GM13976 (cell line): ENCODE measurements at places on chromosomes 5 and 9.

DNA sequence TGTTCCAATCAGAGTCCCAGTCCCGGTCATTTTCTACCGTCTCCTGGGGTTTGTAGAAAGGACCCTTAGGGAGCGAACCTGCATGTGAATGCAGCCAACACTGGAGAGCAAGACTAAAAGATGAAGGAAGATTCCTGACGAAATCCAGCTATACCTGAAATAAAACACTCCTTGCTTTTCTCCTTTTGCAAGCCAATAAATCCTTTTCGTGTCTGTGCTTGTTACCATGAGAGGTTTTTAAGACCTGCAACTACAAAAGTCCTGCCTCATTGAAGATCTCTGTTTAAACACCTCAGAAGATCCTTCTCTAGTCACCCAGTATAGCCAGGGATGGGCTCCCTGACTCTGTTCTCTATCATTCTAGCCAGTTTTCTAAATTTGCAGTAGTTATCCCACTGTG, 10.0 kb upstream of the SLC34A1 start:
- no peak for DNase-seq

DNA sequence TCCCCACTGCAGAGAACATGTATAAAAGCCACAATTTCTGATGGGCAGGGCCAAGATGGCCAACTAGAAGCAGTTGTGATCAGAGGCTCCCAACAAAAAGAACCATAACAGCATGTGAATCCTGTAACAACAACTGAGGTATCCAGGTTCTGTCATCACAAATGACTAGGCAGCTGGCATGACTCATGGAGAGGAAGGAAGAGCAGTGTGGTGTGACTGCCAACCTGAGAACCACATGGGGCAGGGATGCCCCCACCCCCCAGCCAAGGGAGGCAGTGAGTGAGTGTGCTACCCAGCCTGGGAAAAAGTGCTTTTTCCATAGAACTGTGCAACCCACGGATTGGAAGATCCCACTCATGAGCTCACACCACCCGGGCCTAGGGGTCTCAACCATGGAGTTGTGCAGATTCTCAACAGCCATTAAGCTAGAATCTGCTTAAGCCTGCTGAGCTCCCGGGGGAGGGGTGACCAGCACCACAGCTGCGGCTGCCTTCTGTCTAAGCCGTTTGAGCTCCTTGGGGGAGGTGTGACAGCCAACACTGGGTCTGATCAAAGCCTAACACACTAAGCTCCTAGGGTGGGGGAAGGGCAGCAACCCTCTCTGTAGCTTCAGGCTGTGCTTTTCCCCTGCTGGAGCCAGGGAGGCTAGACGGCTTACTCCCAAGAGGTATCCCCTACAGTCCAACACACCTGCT, 80.1 kb upstream of the DMAC1 start:
- no peak for DNase-seq

GRCh38 chr9:117266855-117267497, 147.9 kb downstream of the ASTN2 start:
- DNase-seq, result no peak

GRCh38 chr9:116144555-116144954, 9.0 kb upstream of the PAPPA start:
- DNase-seq, result no peak

DNA sequence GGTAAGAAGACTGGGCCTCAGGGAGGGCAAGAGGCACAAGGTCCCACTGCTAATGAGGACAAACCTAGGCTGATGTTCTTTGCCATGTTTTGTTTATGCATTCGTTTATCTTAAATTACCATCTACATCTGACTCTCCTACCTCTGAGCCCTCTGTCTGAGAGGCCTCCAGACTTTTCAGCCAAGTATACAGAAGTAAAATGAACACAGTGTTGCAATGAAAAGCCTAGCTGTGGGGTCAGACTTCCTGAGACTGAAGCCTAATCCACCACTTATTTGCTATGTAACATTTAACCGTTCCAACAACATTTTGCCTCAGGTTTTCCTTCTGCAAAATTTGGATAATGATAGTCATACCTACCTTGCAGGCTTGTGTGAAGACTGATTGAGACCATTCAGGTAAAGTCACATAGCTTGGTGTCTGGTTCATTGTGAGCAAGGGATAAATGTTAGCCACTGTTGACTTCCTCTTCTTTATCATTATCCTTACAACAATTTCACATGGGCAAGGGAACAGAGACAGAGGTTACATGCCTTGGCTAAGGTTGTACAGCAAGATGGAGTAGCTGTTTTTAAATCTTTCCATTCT, 374.9 kb upstream of the CLINT1 start:
- DNase-seq, result no peak

DNA sequence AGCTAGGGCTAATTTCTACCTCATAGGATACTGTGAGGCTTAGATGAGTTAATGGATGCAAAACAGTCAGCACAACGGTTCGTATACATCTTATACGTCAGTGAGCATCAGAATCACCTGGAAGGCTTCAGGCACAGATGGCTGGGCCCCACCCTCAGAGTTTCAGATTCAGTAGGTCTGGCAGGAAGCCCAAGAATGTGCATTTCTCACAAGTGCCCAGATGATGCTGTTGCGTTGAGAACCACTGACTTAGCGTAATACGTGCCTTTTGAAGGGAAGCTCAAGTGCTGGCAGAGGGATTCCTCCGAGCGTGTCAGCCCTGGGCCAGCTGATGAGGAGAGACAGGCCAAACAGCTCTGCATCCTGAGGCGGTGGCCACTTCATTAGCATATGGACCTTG, 117.1 kb upstream of the WWC1 start:
- DNase-seq, result no peak

DNA sequence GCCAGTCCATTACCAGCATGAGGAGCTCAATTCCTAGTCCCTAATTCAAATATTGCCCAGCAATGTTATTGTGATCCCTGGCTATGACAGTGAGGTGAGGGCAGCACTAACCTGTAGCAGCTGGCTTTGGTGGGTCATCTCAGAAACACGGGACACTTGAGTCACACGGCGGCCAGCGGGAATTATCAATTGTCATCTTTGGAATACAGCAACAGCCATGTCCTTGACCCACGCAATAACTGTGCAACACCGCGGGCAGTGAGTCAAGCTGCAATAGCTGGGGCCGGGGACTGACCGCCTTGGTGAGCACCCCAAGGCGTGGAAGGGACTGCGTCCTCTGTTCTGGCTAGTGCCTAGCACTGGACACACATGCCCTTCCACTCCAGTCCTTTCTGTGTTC, 62.5 kb upstream of the ALDH1B1 start:
- no peak for DNase-seq

- DNase-seq, result no peak
These were observed 99.0 kb downstream of the GAPVD1 start for GRCh38 chr9:125360601-125361000.

- no peak for DNase-seq
These were observed 2.3 kb upstream of the PTGDS start for GRCh38 chr9:136974817-136975535.

DNA sequence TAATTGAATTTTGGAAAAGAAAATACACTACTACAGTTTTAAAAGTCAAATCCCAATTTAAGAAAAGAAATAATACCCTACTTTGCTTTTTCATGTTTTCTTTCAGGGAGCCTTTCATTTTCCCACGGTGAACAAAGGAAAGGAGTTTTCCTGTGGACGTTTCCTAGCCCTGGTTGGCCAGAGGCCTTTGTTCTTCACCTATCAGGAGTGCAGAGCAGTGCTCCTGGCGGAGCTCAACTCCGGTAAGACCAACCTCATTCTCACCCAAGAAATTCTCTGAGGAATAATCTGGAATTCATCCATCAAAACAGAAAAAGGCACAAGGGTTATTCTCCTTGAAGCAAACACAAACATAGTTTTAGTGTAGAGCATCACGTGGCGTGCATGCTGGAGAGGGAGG, 248.9 kb downstream of the ADGRV1 start:
- DNase-seq, result no peak

DNA sequence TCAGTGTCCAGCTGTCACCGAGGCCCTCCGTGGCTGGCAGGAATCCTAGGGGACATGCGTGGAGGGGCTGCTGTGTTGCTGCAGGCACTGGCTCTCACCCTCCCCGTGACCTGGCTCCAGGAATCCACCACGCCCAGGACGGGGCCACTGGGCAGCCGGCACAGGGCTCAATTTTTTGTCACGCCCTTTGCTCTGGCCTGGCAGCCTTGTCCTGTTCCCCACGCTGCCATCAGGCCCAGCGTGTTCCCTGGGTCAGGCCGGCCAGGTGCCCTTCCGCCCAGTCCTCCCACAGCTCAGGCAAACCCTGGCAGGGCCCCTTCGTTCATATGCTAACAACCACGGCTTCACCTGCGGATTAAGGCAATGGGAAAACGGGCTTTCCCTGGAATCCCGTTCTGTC, 37.3 kb downstream of the PROP1 start:
- no peak for DNase-seq

- no peak for DNase-seq
These were observed 5.1 kb upstream of the TOR4A start for GRCh38 chr9:137272241-137273094.

- DNase-seq, result no peak
These were observed 773.4 kb downstream of the BRINP1 start for GRCh38 chr9:118595719-118596305.

DNA sequence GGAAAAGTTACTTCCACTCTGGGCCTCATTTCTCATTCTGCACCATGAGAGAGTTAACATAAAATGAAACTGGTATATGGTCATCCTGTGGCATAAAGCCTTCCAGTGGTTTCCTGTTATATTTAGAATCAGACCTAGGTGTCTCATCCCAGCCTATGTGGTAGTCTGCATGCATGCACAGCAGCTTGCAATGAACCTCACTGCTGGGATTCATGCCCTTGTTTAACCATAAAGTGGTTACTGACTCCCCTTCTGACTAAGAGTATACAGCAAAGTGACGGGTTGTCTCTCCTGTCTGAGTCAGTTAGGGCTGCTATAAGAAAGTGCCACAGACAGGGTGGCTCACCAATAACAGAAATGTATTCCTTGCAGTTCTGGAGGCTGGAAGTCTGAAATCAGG, 14.7 kb upstream of the TDRD7 start:
- no peak for DNase-seq

DNA sequence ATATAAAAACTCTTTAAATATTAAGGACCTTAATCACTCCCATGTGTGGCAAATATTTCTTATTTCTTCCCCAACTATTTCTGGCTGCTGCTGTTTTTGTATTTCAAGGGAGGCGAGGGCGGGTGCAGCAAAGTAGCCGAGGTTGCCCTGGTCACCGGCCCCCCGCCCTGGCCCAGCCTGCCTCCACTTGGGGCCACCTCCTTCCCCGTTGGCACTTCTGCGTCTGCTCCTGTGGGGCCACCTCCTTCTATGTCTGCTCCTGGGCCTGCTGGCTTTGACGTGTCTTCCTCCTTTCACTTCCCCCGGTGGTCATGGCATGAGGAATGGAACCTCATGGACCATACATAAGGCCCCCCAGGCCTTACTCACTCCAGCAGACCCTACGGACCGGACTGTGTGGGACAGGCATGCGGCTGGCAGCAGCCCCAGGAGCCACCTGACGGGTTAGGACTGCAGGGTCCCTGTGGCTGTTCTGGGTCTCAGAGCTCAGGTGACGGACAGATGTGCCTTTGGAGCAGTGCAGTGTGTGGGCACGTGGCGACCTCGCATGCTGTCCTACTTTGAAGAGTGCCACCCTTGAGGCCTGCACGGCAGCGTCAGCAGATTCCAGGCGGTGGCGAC, 5.8 kb upstream of the ENTPD8 start:
- DNase-seq, result no peak

DNA sequence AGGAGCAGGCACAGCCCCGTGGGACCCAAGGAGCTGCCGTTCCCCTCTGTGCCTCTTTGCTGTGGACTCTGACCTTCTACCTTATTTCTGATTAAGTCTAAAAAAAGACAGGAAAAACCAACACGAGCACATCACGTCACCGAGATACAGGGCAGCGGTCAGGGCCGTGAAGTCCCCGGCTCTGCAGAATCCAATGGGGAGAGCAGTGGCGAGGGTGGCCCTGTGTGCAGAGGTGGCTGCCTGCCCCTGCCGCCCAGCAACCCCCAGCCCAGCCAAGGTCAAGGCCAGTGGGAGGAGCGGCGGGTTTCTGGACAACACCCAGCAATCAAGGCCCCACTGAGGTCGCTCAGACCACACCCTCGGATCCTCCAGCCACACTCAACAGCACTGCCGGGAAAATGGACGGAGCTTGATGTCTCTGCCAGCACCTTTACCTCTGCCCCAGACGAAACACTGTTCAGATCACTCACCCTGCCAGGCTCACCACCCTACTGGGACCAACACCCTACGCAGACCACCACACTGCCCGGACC, 32.7 kb upstream of the SLC9A3 start:
- peak; percentile 24 for DNase-seq

GRCh38 chr9:126985870-126986498, 71.4 kb downstream of the RALGPS1 start:
- peak; percentile 30 for DNase-seq

DNA sequence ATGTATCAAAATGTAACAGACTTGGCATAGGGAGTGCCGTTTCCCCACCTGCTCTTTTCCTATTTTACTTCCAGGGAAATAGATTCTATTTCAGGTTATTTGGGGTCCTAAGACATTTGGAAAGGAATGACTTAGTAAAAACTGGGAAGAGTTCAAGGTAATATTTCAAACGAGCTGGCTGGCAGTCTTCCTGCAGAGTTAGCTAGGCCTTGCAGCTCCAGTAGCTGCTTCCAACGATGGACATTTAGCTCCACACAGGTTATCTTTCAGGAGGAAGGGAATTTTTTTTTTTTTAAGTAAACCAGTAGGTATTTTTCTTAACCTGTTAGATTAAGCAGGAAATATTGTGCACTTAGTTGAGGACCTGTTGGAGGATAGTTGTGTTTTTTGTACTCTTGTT, 45.2 kb downstream of the TLE4 start:
- DNase-seq, result no peak

- DNase-seq, result no peak
These were observed 329.6 kb upstream of the ARRDC3 start for GRCh38 chr5:91712718-91713117.

GRCh38 chr5:13664377-13664776, 280.1 kb downstream of the DNAH5 start:
- no peak for DNase-seq

DNA sequence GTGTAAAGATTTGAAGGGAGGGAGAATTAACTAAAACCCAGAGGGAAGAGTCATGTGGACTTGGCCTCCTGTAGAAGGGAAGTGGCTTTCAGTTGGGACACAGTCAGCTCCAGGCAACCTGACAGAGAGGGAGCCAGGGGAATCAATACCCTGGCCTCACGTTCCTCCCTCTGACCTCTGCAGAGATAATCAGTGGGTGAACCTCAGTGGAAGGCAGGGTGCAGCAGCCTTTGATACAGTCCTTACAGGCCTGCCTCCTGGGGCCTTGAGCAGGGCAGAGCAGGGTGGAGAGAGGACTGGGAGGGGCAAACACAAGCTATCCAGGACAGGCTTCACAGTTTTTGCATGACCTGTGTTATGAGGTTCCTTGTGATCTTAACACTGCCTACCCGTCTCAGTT, 61.9 kb upstream of the GPBP1 start:
- no peak for DNase-seq
